Esophagus squamous epithelium (tissue), 5 donors: ENCODE measurements at places on chromosomes 5 and 9. TPM values are rescaled to one million over a fixed set of nuclear protein-coding genes. Genes with fewer than 3 reads are reported as not detected.

Gene KIF4B
- total RNA-seq, result not detected

Gene FBXO4
- 7.0 TPM for total RNA-seq

Gene ORM1
- not detected for total RNA-seq

Gene GHR
- total RNA-seq, result 2.2 TPM

Gene PLAC8L1
- total RNA-seq, result not detected

Gene TXNDC8
- total RNA-seq, result not detected

Gene SLC28A3
- total RNA-seq, result 0.95 TPM

Gene COL23A1
- 0.41 TPM for total RNA-seq

Gene OTP
- not detected for total RNA-seq

Gene GKAP1
- 2.6 TPM for total RNA-seq

Gene UQCRQ
- 160 TPM for total RNA-seq

Gene TICAM2
- 2.7 TPM for total RNA-seq

Gene ADAMTSL2
- total RNA-seq, result 1.6 TPM

Gene BSPRY
- total RNA-seq, result 33.9 TPM

Gene MCC
- 45.4 TPM for total RNA-seq

Gene FGF18
- total RNA-seq, result 0.29 TPM

Gene SLC34A3
- 0.11 TPM for total RNA-seq
